ENCODE measurements at places on chromosomes 7 and 10. TPM values are rescaled to one million over a fixed set of nuclear protein-coding genes. Genes with fewer than 3 reads are reported as not detected.

DNA sequence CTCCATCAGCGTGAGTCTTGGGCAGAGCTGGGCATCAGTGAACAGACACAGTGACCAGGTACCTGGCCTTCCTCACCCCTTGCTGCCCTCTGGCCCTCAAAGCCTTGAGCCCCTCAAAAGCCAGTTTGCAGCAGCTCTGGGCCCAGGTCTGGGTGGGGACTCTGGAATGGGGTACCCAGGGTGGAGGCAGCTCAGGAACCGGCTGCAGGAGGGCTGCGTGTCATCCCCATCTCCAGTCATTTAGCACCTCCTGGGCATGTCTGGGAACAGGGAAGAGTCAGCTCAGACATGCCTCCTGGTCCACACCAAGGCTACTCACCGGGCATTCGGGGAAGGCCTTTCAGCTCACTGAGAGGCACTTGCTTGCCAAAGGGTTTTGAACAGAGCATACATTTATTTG lies 503.3 kb downstream of the TCERG1L start:
- H3K4me3 ChIP-seq, result no peak overlapping the region
- no peaks in the 10 kb centered on the region for H3K4me1 ChIP-seq
- H3K27ac ChIP-seq, result no peak overlapping the region
- DNase-seq, result no peak

MTURN gene
- 31.1 TPM for total RNA-seq

DNA sequence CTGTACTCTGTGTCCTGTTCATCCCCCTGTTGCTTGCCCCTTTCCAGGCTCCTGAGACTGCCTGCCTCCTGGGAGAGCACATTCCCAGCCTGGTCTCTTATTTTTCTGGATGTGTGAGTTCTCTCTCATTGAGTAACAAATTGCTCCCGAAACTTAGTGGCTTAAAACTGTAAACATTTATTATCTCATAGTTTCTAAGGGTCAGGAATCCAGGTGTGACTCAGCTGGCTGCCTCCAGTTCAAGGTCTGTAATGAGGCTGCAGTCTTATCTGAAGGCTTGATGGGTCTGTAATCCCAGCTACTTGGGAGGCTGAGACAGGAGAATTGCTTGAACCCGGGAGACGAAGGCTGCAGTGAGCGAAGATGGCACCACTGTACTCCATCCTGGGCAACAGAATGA lies 53.6 kb upstream of the PRR15 start:
- no peak overlapping the region for H3K27ac ChIP-seq
- no peaks in the 10 kb centered on the region for H3K36me3 ChIP-seq
- no peaks in the 10 kb centered on the region for H3K4me1 ChIP-seq
- H3K4me3 ChIP-seq, result no peak overlapping the region

DNA sequence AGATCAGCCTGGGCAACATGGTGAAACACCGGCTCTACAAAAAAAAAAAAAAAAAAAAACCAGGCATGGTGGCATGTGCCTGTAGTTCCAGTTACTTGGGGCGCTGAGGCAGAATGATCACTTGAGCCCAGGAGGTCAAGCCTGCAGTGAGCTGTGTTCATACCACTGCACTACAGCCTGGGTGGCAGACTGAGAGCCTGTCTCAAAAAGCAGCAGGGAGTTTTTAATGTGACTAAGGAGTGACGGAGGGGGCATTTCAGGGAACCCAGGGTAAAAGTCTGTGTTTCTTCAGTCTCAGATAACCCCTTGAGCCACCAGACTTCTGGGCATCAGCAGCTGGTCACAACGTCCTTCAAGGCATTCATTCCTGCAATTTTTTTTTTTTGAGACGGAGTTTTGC lies 2.2 kb upstream of the C10orf95 start:
- no peak overlapping the region for H3K27ac ChIP-seq
- no peak for DNase-seq
- H3K36me3 ChIP-seq, result peaks cover 8% of the 10 kb centered on the region
- peaks cover 27% of the 10 kb centered on the region for H3K4me1 ChIP-seq
- H3K4me3 ChIP-seq, result no peak overlapping the region
- H3K27me3 ChIP-seq, result no peaks in the 10 kb centered on the region

IQUB gene
- not detected for total RNA-seq

- no peak overlapping the region for H3K4me3 ChIP-seq
- H3K4me1 ChIP-seq, result peaks cover 17% of the 10 kb centered on the region
- H3K36me3 ChIP-seq, result no peaks in the 10 kb centered on the region
- H3K27ac ChIP-seq, result no peak overlapping the region
- H3K27me3 ChIP-seq, result no peaks in the 10 kb centered on the region
These were observed 335.2 kb upstream of the PRKCQ start for GRCh38 chr10:6915307-6915706.

DNA sequence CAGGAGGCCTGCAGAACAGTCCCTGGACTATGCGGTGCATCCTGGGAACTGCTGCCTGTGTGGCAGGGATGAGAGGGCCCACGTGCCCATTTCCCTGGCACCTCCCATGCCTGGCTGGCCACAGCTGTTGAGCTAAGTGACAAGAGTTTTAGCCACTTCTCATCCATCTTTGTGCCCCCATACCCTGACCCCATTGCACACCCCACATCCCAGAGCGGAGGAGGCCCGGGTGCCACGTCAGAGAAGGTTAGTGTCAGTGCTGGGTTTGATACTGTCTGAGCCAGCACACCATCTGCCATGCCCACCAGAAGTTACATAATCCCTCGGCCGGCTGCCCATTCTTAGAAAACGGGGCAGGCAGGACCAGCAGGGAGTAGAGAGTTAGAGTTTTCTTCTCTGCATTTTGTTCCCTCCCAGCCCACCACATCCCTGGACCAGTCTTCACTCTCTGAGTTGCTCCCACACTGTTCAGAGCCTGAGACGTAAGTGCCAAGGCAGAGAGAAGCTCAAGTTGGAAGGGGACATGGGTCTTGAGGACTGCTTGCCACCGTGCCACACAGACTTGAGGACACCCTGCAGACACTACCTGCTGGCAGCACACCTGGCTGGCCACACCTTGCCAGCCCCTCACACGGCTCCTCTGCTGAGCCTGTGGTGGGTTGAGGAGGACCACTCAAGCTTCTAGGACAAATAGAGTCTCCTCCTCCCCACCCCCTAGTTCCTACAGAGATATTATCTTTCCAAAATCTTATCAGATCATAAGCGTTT lies 13.1 kb downstream of the UNC5B start:
- no peak overlapping the region for H3K27ac ChIP-seq
- no peaks in the 10 kb centered on the region for H3K27me3 ChIP-seq
- DNase-seq, result no peak
- H3K4me1 ChIP-seq, result no peaks in the 10 kb centered on the region

PLA2G12B gene
- not detected for total RNA-seq

SGCE gene
- 1.5 TPM for total RNA-seq

- H3K4me3 ChIP-seq, result no peak overlapping the region
- H3K27me3 ChIP-seq, result no peaks in the 10 kb centered on the region
- DNase-seq, result peak; percentile 36
- no peaks in the 10 kb centered on the region for H3K36me3 ChIP-seq
- H3K4me1 ChIP-seq, result no peaks in the 10 kb centered on the region
- no peak overlapping the region for H3K27ac ChIP-seq
These were observed 23.0 kb downstream of the ASB15 start for GRCh38 chr7:123624527-123625183.

All from CD4-positive, CD25-positive, alpha-beta regulatory T cell (primary cell).